ENCODE measurements at places on chromosomes 16 and 17.

DNA sequence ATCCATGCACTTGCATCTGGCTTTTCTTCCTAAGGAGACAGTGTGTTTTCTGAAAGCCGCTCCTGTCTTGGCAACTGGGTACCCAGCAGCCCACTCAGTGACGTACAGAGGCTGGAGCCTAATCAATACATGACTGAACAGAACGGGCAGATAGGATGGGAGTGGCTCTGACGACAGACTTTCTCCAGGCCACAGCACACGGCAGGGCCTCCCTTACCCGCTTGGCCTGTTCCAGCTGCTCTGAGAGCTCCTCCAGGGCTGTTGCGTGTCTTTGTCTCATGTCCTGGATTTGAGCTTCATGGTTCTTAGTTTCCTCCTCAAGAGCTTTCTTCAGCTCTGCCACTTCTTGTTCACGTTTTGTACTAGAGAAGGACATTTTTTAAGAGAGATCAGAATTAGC lies 64.9 kb downstream of the NDEL1 start:
- DNase-seq: no peak

DNA sequence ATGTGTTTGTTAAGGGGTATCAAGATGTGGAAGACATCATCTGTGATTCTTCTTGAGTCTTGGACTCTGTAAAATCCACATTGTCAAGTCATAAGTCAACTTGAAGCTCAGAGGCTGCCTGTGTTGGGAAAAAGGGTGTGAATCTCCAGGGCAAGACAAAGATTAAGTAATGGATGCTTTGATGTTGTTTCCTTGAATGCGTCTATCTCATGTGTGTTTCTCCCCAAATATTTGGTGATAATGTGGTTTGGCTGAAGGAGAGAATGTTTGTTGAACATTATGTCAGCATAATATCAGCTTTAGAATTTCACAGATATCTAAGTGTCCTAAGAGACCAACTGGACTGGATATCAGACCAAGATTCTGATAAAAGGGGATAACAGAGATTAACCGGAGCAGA lies 24.1 kb upstream of the KCNJ16 start:
- DNase-seq: no peak

DNA sequence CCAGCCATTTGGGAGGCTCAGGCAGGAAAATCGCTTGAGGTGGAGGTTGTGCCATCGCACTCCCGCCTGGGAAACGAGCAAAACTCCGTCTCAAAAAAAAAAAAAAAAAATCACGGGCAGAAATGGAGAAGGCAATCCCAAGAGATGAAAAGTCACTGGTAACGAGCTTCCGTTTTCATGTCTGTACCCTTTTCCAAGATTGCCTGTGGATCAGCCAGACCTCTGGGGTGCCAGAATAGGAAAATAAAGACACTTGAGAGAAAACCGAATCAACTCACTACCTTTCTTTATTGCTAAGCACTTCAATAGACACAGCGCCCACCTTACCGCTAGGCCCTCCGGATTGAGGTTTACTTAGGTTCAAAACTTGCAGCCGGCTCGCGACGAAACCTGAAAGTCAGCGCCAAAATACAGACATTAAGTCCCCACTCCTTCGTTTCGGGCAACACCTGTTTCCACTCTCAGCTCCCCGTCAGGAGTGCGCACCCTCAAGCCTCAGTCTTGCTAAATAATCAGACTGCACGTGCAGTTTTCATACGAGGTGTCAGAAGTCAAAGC lies 970 bp upstream of the TRAF7 start:
- DNase-seq: no peak

DNA sequence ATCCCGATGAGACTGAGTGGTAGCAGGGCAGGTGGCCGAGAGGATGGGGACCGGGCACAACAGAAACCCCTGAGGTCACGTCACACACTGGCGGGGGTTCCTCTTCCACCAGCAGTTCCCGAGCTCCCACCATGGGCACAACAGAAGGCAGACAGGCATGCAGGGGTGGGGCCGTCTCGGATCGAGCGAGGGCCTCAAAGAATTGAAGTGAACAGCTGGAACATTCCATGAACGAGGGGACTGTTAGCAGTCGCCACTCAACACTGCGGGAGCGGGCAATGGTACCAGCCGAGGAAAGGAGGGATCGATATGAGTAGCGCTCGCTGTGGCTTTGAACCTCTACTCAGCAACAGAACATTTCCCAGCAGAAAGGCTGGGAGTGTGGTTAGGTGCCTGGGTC lies 5.3 kb downstream of the CEP131 start:
- no peak for DNase-seq

DNA sequence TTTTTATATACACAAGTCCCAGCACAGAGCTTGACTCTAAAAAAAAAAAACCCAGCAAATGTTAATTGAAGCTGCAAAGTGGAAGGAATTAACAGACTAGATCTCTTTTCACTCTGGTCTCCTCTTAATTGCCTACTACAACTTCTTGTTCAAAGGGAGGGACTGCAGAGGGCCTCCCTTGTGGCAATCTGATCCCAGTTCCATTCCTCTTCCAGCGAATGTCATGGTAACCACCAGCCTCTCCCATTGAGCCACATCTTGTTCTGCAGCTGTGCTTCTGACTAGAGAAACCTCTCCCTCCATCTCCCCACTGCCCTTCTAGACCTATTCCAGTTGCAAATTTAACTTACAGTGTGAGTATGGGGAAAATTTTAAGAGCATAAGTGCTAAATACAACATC lies 5.9 kb downstream of the SUPT6H start:
- DNase-seq: no peak

DNA sequence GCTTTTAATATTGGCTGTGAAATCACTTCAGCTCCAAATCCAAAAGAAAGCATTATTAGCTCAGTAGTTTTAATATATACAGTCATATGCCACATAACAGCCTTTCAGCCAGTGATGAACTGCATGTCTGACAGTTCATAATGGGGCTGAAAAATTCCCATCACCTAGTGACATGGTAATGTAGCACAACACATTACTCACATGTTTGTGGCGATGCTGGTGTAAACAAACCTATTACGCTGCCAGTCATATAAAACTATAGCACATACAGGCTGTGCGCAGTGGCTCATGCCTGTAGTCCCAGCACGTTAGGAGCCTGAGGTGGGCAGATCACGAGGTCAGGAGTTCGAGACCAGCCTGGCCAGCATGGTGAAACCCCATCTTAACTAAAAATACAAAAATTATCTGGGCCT lies 92.2 kb downstream of the TUBD1 start:
- DNase-seq: no peak

DNA sequence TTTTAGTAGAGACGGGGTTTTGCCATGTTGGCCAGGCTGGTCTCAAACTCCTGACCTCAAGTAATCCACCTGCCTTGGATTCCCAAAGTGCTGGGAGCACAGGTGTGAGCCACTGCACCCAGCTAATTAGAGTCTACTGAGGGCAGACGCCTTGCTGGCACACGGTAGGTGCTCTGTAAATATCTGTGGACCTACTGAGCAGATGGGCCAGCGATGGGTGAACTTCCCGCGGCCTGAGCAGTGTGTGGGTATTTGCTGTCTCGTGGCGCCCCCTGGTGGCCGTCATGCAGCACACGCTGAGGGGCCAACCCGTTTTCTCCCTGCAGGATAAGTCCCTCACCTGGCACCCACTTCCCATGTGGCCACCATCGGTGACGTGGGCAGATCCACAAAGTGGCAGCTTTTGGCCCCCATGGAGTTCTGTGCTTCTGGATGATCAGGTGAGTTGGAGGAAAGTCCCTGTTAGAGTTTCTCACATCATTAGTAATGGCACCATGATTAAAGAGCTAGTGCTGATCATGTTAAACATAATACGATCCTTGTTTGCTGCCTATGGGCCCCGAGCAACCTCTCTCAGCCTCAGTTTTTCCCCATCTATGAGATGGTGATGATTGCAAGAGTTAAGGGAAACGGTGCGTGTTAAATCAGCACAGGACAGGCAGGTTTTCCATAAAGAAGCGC lies 40.7 kb downstream of the ZDHHC7 start:
- DNase-seq: peak; percentile 53

GRCh38 chr17:48704361-48705248 lies 17.7 kb downstream of the PRAC1 start:
- DNase-seq: no peak

GRCh38 chr17:48540213-48540612 lies 4.7 kb downstream of the HOXB2 start:
- no peak for DNase-seq

GRCh38 chr16:7182510-7183109 lies 150.0 kb upstream of the RBFOX1 start:
- DNase-seq: no peak

DNA sequence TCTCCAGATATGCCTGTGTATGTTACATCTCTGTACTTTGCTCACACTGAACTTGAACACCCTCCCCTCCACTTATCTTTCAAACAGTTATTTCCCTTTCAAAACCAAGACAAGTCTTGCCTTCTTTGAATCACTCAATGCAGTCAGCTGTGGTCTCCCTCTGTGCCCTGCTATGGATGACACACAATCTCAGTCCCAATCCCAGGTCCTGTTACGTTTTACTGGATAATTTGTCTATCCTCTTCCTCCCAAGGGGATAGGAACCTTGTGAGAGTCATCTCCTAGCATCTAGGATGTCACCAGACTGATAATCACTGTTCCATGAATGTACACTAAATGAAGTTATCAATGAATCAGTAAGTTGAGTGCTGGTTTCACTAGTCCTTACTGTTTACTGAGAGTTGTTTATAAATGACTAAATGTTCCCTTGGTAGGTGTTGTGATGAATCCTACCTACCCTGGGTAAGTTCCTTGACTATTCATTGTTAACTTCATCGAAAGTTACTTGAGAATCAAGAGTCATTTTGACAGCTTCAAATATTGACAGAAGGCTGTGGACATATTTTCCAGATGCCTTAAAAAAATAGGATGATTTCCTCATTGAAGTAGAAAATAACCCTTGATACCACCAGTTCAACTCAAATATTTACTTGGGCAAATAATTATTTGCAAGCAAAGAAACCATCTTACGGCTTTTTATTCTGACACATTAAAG lies 244.9 kb downstream of the PRKCA start:
- DNase-seq: no peak

DNA sequence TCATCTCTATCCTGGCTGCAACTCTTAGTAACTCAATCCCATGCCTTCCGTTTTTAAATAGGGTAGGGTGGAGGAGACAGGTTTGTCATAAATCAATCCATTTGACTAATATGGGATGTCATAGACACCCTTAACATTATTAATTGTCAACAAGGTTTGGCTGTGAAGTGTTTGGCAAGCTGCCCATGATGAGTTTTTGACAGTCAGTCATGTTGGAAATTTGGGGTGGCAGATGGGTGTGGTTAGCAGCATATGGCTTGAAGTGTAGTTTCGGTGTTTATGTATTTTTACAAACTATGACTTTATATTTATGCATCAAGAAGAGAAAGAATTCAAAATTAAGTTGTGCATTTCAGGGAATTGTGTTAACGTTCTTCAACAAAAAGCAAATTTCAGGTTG lies 221.8 kb upstream of the CDH5 start:
- no peak for DNase-seq

DNA sequence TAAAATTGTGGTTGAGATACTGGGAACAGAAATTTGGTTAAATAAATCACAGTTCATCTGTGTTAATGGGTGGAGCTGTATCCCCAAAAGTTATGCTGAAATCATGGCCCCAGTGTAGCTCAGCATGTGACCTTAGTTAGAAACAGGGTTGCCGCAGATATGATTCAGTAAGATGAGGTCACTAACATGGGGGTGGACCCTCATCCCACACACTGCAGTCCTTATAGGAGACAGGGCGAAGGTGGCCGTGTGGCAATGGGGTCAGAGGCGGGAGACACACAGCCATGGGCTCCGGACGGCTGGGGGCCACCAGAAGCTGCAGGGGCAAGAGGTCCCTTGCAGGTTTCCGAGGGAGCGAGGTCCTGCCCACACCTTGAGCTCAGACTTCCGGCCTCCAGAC lies 10.7 kb downstream of the GALNS start:
- no peak for DNase-seq

- no peak for DNase-seq
Observed at GRCh38 chr17:32622540-32622939, 135.7 kb downstream of the CDK5R1 start.

DNA sequence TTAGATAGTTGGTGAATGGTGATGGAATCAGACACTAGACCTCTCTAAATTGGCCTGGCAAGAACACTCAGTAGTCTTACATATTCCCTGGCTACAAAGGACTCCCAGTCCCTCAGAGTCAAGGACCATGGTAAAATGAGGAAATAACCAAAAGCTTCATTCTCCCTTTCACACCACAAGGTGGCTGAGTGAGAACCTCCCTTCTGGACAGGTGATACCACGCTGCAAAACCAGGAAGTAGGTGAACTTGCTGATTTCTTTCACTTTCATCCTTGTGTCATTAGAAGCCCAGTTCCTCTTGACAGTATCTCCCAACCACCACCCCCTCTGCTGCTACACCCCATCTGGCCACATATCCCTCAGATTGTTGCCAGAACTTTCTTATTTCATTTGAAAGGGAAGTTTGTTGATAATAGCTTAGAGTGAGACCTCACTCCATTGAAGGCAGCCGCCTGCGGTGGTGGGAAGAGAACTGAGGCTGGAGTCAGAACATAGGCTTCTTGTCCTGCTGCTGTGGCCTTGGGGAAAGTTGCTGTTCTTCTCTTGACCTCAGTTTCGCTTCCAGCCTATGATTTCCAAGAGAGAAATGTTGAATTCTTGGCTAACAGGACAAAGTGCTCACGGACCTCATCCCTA lies 290.6 kb upstream of the CCL2 start:
- DNase-seq: no peak

- no peak for DNase-seq
Observed at GRCh38 chr17:42212382-42212781, 18.1 kb upstream of the GHDC start.

DNA sequence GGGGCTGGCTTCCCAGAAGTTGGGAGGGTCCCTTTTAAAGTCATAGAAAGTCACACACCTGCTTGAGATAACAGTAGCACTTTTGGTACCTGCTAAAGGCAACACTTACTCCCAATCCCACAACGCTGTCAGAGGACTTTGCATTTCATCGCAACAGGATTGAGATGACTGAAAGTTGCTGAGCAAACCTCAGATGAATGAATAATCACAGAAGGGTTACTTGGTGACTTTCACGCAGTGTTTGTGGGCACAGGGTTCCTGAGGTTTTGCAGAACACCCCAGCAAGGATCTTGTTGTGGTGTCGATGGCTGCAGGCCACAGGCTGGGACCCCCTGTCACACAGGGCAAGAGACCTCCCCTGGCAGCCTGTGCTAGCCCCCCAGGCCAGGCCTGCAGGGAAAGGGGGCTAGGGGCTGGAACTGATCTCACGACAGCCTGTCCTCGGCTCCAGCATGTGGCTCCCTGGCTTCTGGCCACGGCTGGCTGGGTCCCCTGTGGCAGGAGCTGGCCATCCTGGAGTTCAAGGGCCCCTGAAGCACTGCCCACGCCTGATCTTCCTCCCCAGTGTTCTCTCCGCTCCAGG lies 79.4 kb upstream of the CBX4 start:
- DNase-seq: no peak

Measured in activated CD4-positive, CD25-positive, alpha-beta regulatory T cell (primary cell).